ENCODE measurements at places on chromosomes 4 and X. TPM values are rescaled to one million over a fixed set of nuclear protein-coding genes. Genes with fewer than 3 reads are reported as not detected.

GRCh38 chr4:26135331-26135730 is 185.5 kb upstream of the RBPJ start:
- H3K4me1 ChIP-seq = peaks cover 36% of the 10 kb centered on the region
- no peaks in the 10 kb centered on the region for H3K27me3 ChIP-seq
- peak overlapping the region; percentile 31 for H3K27ac ChIP-seq
- no peak for ATAC-seq
- H3K4me3 ChIP-seq = no peak overlapping the region

Gene NDST4
- not detected for total RNA-seq

DNA sequence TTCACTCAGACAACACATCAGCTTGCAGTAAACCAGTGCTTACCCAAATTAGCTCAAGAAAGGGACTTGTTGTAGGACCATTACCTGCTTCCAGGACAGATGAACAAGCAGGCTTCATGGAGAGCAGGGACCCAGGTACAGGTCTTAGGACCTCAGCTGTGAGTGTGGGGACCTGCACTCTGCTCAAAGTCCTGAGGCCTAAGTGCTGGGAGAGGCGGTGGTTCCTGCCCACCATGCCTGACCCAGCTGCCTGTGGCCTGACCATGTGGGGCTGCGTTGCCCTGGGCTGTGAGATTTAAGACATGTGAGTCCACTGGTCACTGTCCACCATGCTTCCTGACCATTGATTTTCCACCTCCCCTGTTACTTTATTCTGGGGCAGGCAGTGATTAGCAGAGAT is 140.2 kb downstream of the DCLK2 start:
- peaks cover 4% of the 10 kb centered on the region for H3K27me3 ChIP-seq
- no peaks in the 10 kb centered on the region for H3K4me1 ChIP-seq
- H3K27ac ChIP-seq = no peak overlapping the region
- ATAC-seq = no peak
- no peaks in the 10 kb centered on the region for H3K36me3 ChIP-seq

DNA sequence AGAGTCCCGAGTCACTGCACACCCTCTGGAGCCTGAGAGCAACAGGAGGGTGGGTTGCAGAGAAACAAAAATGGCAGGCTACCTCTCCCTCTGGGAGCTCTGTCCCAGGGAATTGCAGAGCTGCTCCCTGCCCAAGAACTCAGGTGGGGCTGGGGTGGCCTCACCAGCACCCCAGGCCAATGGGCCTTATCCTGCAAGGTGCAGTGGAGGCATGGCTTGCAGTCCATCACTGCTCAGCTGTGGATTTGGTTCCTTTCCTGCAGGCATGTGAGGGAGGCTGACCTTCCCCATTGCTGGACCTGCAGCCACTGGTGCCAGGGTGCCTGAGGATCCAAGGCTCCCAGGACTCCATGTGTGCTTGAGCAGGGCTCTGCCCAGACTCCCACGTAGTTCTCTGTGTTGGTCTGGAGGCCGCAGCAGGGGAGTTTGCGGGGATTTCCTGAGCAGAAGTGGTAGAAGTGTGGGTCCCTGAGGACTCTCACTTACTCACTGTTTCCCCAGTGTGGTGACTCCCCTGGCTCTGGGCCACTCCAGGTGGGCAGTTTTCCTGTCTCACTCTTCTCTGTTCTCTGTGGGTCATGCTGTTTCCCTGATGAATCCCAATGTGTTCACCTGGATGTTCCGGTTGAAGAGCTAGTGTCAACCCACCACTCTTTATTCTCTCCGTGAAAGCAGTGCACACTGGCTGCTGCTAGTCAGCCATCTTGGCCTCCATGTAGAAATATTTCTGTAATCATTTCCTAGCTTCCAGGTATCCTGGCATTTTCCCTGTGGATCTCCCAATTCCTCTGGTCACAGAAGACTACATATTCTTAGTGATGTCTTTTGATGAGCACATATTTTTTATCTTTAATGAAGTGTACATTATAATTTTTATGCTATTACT is 82.3 kb downstream of the ARHGAP24 start:
- no peak overlapping the region for H3K27ac ChIP-seq
- H3K36me3 ChIP-seq = no peaks in the 10 kb centered on the region
- ATAC-seq = peak; percentile 38
- no peaks in the 10 kb centered on the region for H3K27me3 ChIP-seq

DNA sequence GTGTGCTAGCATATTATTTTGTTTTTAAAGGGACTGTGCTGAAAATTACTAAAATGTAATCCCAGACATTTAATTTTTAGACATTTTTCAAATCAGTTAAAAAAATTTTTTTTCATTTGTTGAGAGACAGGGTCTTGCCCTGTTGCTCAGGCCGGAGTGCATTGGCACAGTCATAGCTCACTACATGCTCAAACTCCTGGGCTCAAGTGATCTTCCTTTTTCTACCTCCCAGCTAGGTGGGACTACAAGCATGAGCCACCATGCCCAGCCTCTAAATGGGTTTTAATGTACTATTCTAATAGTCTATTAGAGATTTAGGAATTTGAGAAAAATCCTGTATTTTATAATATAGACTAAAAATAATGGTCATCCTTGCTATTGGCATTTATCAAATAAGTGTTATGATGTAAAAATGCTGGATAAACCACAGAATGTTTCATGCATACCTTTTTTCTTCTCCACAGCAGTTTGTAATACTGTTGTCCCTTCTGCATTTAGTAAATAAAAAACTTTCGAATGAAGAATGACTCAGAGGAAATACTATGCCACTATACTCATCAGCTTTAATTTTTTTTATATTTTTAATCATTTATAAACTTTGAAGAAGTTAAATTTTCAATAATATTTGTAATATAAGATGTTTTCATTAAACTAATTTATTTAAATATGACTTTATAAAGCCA is 29.9 kb downstream of the CPEB2 start:
- ATAC-seq = no peak
- peaks cover 22% of the 10 kb centered on the region for H3K4me1 ChIP-seq
- H3K27ac ChIP-seq = no peak overlapping the region
- H3K36me3 ChIP-seq = peaks cover 48% of the 10 kb centered on the region

DNA sequence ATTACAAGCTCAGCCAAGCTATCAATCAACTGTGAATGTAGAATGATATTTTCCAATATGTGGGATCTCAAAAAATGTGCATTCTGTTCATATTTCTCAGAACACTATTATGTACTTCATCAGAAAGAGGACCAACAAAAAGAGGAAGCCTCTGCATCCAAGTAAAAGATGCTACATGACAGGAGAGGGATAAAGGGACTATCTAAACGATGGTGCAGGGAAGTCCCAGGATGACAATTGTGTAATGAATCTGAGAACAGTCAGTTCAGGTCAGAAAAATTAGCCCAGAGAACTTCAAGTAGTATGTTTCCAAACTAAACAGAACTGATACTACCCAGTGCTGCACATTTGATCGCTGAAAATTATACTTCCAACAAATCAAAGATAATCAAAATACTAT is 127.0 kb downstream of the ZNF330 start:
- no peak overlapping the region for H3K27ac ChIP-seq
- no peak overlapping the region for H3K4me3 ChIP-seq
- no peaks in the 10 kb centered on the region for H3K4me1 ChIP-seq
- no peak for ATAC-seq

- no peak overlapping the region for H3K27ac ChIP-seq
- no peaks in the 10 kb centered on the region for H3K4me1 ChIP-seq
- peak; percentile 67 for ATAC-seq
- H3K27me3 ChIP-seq = no peaks in the 10 kb centered on the region
- no peak overlapping the region for H3K4me3 ChIP-seq
- no peaks in the 10 kb centered on the region for H3K36me3 ChIP-seq
Measured at GRCh38 chr4:113952452-113953029, 26.9 kb downstream of the ARSJ start.

Gene TMEM33
- 25.6 TPM for total RNA-seq

Gene ATOH1
- not detected for total RNA-seq

- peaks cover 39% of the 10 kb centered on the region for H3K36me3 ChIP-seq
- ATAC-seq = peak; percentile 96
- no peaks in the 10 kb centered on the region for H3K27me3 ChIP-seq
- no peak overlapping the region for H3K27ac ChIP-seq
- no peak overlapping the region for H3K4me3 ChIP-seq
Measured at GRCh38 chrX:19964017-19964710, 26.7 kb downstream of the BCLAF3 start.

DNA sequence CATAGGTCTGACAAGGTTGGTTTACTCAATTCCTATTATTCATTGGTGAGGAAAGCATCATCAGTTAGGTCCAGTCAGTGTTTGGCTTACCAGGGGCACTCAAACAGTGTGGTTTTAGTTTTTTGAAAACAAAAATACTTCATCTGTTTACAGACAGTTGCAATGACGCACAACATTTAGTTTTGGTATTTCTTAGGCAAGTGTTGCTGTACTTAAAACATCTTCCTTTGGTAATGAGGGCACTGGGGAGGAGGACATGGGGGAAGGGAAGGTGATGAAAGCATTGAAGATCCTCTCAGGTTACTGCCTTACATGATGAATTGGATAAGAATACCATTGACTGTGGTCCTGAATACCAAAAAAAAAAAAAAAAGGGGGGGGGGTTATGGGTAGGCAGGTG is 93.7 kb upstream of the MAOA start:
- H3K27ac ChIP-seq = no peak overlapping the region
- H3K4me3 ChIP-seq = no peak overlapping the region
- no peaks in the 10 kb centered on the region for H3K27me3 ChIP-seq

GRCh38 chrX:110310000-110310790 is 7.7 kb downstream of the AMMECR1 start:
- no peaks in the 10 kb centered on the region for H3K27me3 ChIP-seq
- peaks cover 17% of the 10 kb centered on the region for H3K4me1 ChIP-seq
- H3K27ac ChIP-seq = peak overlapping the region; percentile 31
- no peak for ATAC-seq

DNA sequence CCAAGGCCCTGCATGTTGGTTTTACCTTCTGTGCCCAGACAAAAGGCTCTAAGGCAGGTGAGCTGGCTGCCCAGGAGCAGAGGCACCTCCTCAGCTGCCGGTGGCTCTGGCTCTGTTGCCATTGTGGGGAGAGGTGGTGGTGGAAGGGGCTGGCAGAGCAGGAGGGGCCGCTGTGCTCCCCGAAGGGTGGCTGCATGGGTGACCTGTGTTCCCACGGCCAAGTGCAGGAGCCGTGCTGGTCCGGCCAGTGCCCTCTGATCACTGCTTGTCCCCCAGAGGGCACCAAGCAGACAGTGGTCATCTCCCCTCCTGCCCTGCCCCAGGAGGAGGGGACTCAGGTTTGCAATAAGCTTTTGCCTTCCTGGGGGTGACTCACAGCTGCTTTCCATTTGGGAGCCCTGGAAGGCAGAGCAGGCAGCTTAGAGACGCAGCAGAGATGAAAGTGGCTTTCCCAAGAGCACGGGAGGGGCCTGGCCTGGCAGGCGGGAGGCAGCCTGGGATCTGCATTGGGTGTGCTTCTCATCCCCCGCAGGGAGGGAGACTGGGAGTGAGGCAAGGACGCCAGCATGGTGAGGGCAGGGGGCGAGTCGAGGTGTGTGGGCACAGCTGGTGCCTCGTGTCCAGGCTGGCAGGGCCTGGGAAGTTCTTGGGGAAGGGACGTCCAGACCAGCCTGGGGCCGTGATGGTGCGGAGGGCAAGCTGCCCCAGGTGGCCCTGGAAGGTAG is 28.7 kb downstream of the DOK7 start:
- ATAC-seq = no peak
- H3K4me3 ChIP-seq = no peak overlapping the region
- H3K36me3 ChIP-seq = no peaks in the 10 kb centered on the region
- no peak overlapping the region for H3K27ac ChIP-seq

- H3K36me3 ChIP-seq = no peaks in the 10 kb centered on the region
- ATAC-seq = peak; percentile 24
- no peaks in the 10 kb centered on the region for H3K27me3 ChIP-seq
- peaks cover 34% of the 10 kb centered on the region for H3K4me1 ChIP-seq
- peak overlapping the region; percentile 20 for H3K27ac ChIP-seq
Measured at GRCh38 chr4:2393353-2394270, 24.8 kb downstream of the ZFYVE28 start.

Gene CXCL5
- total RNA-seq = not detected

Gene GUCY1B1
- not detected for total RNA-seq

DNA sequence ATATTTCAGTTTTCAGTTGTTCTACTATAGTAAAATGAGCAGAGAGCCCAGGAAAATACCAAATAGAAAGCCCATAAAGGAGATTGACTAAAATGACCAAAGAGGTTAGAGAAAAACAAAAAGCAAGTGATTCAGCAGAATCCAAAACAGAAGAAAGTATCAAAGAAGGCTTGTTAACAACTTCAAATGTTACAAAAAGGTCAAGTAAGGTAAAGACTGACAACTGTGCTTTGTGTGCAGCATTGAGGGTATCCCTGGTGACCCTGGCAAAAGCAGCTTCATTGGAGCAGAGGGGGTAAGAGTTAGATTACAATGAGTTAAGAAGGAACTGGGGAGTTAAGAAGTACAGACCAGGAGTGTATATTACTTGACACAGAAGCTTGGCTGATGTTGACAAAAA is 317.9 kb downstream of the OPHN1 start:
- H3K27me3 ChIP-seq = no peaks in the 10 kb centered on the region
- H3K4me3 ChIP-seq = no peak overlapping the region
- ATAC-seq = no peak
- H3K27ac ChIP-seq = no peak overlapping the region
- H3K4me1 ChIP-seq = no peaks in the 10 kb centered on the region

- peak overlapping the region; percentile 28 for H3K27ac ChIP-seq
- peaks cover 22% of the 10 kb centered on the region for H3K4me1 ChIP-seq
- no peak for ATAC-seq
- H3K27me3 ChIP-seq = no peaks in the 10 kb centered on the region
- peak overlapping the region; percentile 42 for H3K4me3 ChIP-seq
- H3K36me3 ChIP-seq = no peaks in the 10 kb centered on the region
Measured at GRCh38 chrX:72120837-72121236, 10.9 kb downstream of the RTL5 start.

DNA sequence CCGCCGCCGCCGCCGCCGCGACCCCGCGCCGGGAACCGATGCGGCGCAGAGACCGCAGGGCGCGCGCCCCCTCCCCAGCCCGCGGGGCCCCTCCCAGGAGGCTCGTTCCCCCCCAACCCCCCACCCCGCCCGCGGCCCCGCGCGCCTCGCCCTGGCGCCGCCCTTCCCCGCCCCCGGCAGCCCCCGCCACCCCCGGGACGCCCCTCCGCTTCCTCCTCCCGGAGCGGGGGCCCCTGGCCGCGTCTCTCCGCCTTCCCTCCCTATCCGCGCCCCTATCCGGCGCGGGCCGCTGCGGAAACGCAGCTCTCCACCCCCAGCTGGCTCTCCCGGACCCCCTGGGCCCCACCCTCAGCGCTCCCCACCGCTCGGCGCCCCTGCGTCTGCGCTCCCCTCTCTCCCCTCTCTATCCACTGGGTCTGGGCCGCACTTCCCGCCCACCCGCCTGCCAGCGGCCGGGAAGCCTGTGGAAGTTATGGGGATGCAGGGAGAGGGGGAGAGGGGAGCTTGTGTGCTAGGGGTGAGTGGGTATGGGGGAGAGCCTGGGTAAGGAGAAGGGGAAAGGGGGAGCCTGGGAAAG is at the start of gene TMEM271:
TMEM271 (minus strand) TSS at position 51 of the 577 bp plus-strand sequence. CDS start 233 bp downstream, outside the sequence.
- H3K27ac ChIP-seq = no peak within 1 kb of the TSS
- peak within 1 kb of the TSS; percentile 45 for H3K4me3 ChIP-seq
- H3K36me3 ChIP-seq = peaks cover 6% of the 10 kb centered on the region

DNA sequence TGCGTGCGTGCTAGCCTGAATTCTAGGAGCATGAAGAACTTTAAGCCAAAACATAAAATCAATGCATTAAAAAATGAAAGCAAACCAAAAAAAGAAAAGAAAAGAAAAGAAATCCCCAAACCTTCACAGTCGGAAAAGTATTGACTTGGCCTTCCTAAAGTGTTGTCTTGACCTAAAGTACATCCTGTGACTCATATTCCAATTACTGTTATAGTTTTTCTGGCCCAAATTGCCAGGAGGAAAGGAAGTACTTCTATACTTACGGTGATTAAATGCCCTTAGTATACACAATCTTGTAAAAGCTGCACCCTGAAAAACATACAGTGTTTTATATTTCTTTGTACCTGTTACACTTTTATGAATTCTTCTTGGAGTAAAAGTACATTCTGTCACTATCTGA is 512.8 kb downstream of the ANKRD50 start:
- H3K27ac ChIP-seq = no peak overlapping the region
- no peak overlapping the region for H3K4me3 ChIP-seq
- H3K27me3 ChIP-seq = no peaks in the 10 kb centered on the region
- no peak for ATAC-seq
- no peaks in the 10 kb centered on the region for H3K4me1 ChIP-seq
- no peaks in the 10 kb centered on the region for H3K36me3 ChIP-seq
